ENCODE measurements at places on chromosomes 4 and X.
A peak's percentile ranks its signal among the peaks of the same experiment; 100 is the strongest.

DNA sequence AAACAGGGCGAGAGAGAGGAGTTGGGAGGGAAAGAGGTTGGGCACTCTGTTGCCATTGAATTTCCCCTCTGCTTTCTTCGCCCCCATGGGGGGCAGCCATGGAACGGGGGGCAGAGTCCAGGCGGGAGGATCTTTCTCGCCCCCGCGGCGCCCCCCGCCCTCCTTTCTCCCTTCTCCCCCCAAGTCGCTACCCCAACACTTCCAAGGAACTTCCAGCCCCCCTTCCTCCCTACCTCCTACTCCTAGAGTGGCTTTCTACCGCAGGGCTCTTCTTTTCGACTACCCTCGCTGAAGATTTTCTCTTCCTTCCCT, 594 bp upstream of the STAG2 start:
- DNase-seq = no peak

- no peak for DNase-seq
Observed at GRCh38 chr4:18858229-18858922, 836.8 kb upstream of the LCORL start.

- peak; percentile 16 for DNase-seq
Observed at GRCh38 chr4:186144946-186145569, 40.6 kb downstream of the FAM149A start.

GRCh38 chr4:53067125-53067802, 205.1 kb downstream of the RASL11B start:
- DNase-seq = no peak

GRCh38 chr4:7068883-7069282, 1.0 kb upstream of the GRPEL1 start:
- no peak for DNase-seq
